ENCODE measurements at places on chromosomes 3 and 15. TPM values are rescaled to one million over a fixed set of nuclear protein-coding genes. Genes with fewer than 3 reads are reported as not detected.

DNA sequence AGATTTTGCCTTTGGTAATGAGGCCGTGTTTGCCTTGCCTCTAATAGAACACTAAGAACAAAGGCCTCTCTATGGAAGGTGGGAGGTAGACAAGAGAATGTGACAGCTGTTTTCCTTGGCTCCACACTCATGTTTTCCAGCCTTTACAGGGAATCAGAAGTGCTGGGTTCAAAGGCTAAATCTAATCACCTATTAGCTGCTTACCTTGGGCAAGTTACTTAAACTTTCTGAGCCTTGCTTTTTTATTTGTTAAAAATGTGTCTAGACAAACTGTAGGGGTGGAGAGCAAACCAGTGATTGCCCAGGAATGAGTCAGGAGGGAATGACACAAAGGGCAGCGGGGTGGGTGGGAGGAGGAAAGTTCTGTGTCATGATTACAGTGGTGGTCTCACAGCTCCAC is 179.0 kb downstream of the P3H2 start:
- DNase-seq, result no peak

DNA sequence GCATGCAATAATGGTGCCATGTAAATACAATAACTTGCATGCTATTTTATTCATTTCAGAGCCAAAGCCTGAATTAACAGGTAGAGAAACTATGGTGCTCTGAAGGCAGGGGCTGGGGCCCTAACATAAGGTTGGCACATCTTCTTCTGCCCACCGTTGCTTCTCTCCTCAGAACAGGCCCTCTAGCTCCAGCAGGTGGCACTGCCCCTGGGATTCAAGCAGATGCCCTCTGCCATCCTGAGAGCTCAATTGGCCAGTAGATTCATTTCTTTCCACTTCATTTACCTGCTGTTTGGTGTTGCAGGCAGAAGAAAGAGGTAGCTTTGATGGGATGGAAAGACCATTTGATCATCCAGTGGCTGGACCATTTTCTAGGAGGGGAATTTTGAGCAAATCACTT is 130.5 kb downstream of the FOXB1 start:
- no peak for DNase-seq

SPATA12 gene
- total RNA-seq, result 0.48 TPM

ECE2 gene
- not detected for total RNA-seq

GPR149 gene
- total RNA-seq, result not detected

FBXL2 gene
- total RNA-seq, result 12.6 TPM

PYGO1 gene
- total RNA-seq, result 6.8 TPM

DNA sequence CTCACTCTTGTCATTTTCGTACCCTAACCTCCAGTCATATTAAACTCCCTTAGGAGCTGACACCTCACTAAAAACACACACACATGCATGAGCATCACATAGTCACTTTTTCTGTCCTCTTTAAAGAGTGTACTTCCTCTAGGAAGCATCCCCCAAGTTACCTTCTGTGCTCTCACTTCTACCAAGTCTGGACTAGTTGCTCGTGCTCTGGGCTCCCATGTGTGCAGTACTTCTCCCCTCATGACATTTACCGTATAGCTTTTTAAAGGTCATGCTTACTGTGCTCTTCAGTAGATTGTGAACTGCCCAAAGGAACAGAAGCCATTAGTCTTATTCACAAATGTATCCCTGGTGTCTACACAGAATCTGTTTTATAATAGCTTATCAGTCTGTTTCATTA is 42.0 kb downstream of the CRYBG3 start:
- DNase-seq, result no peak

TTLL13 gene
- total RNA-seq, result not detected

- no peak for DNase-seq
These were observed 120.9 kb upstream of the PDZRN3 start for GRCh38 chr3:73745526-73746191.

GOLGA6D gene
- total RNA-seq, result not detected

- no peak for DNase-seq
These were observed 1.9 kb upstream of the CPNE9 start for GRCh38 chr3:9701711-9702110.

DNA sequence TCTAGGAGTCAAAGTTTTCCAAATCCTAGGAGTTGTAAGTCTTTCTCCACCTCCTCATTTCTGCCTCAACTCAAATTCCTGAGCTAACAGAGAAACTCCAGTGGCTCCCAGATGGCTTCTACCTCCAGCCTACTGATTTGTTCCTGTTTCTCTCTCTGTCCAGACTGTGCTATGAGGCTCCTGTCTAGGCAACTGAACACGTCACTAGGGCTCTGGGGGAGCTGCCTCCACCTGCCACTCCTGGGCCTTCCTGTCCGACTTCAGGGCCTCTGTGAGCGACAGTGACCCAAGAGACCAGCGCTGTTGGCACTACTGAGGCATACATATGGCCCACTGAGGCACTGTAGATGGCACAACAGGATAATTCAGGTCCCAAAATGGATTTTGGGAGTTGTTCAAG is 71.4 kb downstream of the EXOG start:
- DNase-seq, result no peak

KLHL6 gene
- not detected for total RNA-seq

HTD2 gene
- total RNA-seq, result 8.9 TPM

- no peak for DNase-seq
These were observed 1.5 kb downstream of the CORO2B start for GRCh38 chr15:68580026-68580882.

DNA sequence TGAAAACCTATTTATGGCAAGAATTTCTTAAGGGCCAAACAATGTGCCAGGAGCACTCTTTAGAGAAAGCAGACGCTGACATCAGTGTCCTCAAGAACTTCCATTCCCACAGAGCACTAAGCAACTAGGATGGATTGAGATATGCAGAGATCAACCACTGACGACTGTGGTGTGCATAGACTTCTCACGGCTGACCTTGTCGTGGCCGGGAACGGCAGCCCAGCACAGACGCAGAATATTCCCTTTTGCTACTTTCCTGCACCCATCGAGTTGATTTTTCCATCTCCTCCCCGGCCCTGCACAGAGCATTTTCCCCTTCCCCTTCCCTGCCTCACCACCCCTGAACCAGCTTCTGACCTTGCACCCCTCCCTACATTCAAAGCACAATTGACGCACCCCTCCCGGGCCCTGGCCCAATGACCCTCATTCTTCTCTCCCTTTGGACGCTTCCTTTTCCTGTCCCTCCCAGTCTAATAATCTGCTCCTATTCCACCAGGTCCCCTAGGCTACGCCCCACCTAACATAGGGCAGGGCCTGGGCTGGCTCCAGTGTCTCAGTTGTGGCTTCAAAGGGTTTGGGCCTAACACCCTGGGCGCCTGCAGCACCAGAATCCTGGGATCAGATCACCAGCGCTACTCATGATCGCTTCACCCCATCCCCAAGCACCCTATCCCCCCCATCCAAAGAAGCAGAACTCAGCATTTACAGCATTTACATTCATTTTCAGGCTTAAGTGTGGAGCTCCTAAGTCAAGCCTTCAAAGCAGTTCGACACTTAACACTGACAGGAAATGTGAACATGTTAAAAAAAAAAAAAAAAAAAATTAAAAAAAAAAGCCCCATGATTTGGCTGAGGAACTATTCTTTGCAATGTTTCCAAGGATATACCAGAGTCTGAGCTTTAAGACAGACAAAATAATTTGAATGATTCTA is 151.2 kb downstream of the FOXP1 start:
- no peak for DNase-seq

DNA sequence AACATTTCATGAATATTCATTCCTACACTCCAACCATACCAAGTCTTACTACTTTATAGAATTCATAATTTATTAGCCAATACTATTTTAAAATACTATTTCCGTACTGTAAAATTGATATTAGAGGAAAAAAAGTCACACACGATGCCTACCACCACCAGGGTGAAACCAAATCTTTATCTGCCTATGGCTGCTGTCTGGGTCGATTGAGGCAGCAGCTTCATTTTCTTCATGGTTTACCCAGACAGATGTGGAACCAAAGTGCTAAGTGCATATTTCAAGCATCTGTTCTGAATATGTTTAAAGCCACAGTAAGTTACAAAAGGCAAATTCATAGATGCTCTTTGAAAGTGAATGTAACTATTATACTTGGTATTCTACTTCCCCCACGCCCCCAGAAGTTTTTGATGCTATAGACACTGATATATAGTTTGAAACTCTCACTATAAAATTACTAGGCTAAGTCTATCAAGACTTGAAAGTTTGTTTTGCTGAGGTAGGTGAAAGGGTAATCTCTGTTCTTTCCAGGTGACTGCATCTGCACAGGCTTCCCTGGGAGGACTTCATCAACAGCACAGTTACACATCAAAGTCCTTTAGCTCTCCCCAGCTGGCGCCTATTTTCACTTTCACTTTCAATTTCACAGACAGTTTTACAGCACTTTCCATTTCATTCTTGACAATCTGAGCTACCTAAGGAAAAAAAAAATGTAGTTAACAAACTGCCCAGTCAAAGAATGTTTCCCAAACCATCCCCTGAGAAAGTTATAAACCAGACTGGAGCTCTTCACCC is 113.9 kb downstream of the POLQ start:
- DNase-seq, result peak; percentile 52

IQCF5 gene
- total RNA-seq, result not detected

DNA sequence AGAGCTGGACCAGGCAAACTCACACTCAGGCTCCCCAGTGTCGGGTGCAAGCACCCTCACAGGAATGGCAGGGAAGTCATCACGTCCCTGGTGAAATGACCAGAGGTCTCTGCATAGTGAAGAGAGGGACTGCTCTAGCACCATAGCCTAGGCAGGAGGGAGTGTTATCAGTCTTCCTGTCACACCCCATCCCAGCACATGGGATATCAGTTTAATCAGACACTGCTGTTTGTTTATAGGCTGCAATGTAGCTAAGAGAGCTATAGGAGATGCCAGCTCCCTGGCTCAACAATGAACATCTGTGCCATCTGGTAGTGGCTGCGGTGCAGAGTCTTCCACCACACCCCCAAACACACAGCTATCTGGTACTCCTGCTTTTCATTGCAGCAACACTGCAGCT is 776.6 kb downstream of the ZNF385D start:
- DNase-seq, result no peak

DNA sequence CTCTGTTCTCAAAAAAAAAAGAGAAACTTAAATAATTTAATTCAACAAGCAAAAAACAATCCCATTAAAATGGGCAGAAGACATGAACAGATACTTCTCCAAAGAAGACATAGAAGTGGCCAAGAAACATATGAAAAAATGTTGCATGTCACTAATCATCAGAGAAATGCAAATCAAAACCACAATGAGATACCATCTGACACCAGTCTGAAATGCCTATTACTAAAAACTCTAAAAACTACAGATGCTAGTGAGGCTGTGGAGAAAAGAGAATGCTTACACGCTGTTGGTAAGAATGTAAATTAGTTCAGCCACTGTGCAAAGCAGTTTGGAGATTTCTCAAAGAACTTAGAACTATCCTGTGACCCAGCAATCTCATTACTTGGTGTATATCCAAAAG is 382.9 kb downstream of the OTOL1 start:
- no peak for DNase-seq

- DNase-seq, result no peak
These were observed 58.8 kb downstream of the MAP3K13 start for GRCh38 chr3:185421577-185422232.

DNA sequence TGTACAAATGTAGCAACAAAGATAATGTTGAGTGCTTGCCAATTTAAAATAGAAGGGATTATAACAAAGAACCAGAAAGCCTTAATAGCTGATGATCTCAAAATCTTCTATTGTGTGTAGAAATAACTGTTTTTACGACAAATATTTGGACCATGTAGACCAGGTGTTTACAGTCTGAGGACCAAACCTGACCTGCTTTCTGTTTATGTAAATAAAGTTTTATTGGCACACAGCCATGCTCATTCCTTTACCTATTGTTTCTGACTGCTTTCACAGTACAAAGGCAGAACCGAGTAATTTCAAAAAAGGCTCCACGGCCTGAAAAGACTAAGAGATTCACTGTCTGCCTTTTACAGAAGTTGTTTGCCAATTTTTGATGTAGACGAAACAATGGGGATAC is 91.8 kb downstream of the GOLIM4 start:
- no peak for DNase-seq

GRCh38 chr3:14137004-14137403 is 12.2 kb downstream of the TMEM43 start:
- DNase-seq, result no peak

PLSCR2 gene
- 0.62 TPM for total RNA-seq

- DNase-seq, result no peak
These were observed 3.3 kb upstream of the ALAS1 start for GRCh38 chr3:52194485-52195290.

DNA sequence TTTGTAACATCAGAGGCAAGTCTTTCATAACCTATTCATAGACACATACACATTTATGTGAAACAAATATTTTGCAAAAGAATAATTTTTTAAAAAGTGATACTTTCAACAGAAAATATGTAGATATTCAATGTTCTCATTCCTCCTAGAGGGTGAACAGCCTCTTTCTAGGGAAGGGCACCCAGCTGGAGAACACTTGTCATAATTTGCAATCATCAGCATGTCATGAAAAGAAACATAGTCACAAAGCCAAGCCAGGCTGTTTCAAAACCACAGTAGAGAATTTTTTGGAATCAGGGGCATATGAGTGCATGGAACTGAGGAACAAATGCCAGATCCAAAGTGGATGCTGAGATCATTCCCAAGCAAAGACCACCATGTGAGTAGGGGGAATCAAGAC is 406.9 kb upstream of the ADAMTS9 start:
- no peak for DNase-seq

ABI3BP gene
- 0.84 TPM for total RNA-seq

FOXB1 gene
- 0.55 TPM for total RNA-seq

SOX2 gene
- not detected for total RNA-seq

GRCh38 chr15:22874256-22874655 is 35.8 kb downstream of the NIPA2 start:
- DNase-seq, result no peak

DNA sequence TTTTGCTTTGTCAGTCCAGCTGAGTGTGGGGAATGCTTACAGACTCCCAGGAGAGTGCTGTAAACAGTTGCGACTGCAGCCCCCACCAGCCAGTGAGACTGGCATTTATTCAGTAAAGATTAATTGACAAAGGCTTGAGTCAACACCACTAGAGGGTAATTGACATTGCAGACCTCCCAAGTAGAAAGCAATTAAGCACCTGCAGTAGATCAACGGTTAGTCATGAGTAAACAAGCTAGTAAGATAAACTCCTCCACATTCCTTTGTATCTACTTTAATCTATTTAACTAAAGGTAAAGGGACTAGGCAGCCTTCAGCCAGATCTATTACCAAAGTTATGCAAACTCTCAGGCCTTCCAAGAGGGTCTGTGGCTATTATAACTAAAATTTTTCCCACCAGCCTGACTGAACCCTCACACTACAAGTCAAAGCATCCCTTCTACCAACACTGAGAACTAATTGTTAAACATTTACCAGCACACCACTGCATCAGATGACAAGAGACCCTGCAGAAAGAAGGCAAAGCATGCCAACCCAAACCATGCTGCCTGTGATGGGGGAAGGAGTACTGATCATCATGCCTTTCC is 30.5 kb upstream of the GALNT15 start:
- DNase-seq, result no peak

ZPLD1 gene
- 0.41 TPM for total RNA-seq

EFHB gene
- total RNA-seq, result 0.33 TPM

- DNase-seq, result no peak
These were observed 23.5 kb downstream of the DOCK3 start for GRCh38 chr3:50698269-50698668.

CLDN11 gene
- total RNA-seq, result 2.7 TPM

All from kidney epithelial cell (primary cell).